ENCODE measurements at places on chromosomes 1 and 21. TPM values are rescaled to one million over a fixed set of nuclear protein-coding genes. Genes with fewer than 3 reads are reported as not detected.
A peak's percentile ranks its signal among the peaks of the same experiment; 100 is the strongest.

GRCh38 chr1:188557053-188557452 is 1728.3 kb downstream of the PLA2G4A start:
- H3K27me3 ChIP-seq: no peaks in the 10 kb centered on the region
- no peak overlapping the region for H3K27ac ChIP-seq
- no peaks in the 10 kb centered on the region for H3K4me1 ChIP-seq
- H3K36me3 ChIP-seq: no peaks in the 10 kb centered on the region

Gene SH2D2A
- 4.3 TPM for total RNA-seq

Gene F13B
- total RNA-seq: not detected

- no peaks in the 10 kb centered on the region for H3K27me3 ChIP-seq
- no peaks in the 10 kb centered on the region for H3K4me1 ChIP-seq
- H3K36me3 ChIP-seq: no peaks in the 10 kb centered on the region
- no peak for DNase-seq
- H3K4me3 ChIP-seq: no peak overlapping the region
- no peak overlapping the region for H3K27ac ChIP-seq
Observed at GRCh38 chr1:208520438-208521099, 276.4 kb upstream of the PLXNA2 start.

- H3K27me3 ChIP-seq: no peaks in the 10 kb centered on the region
- DNase-seq: no peak
- no peaks in the 10 kb centered on the region for H3K36me3 ChIP-seq
- no peak overlapping the region for H3K4me3 ChIP-seq
- no peak overlapping the region for H3K27ac ChIP-seq
Observed at GRCh38 chr1:2589431-2590232, 3.1 kb downstream of the PRXL2B start.

Gene CFAP74
- not detected for total RNA-seq

Gene TINAGL1
- 246 TPM for total RNA-seq

- no peaks in the 10 kb centered on the region for H3K4me1 ChIP-seq
- peaks cover 8% of the 10 kb centered on the region for H3K36me3 ChIP-seq
- DNase-seq: peak; percentile 43
- no peaks in the 10 kb centered on the region for H3K27me3 ChIP-seq
- no peak overlapping the region for H3K4me3 ChIP-seq
Observed at GRCh38 chr1:149978547-149979023, 31.9 kb downstream of the OTUD7B start.

- no peak for DNase-seq
- H3K27me3 ChIP-seq: no peaks in the 10 kb centered on the region
- no peaks in the 10 kb centered on the region for H3K4me1 ChIP-seq
Observed at GRCh38 chr1:119808491-119808890, 2.8 kb downstream of the REG4 start.

Gene SPATA17
- 5.7 TPM for total RNA-seq

Gene LRRC3
- 1.4 TPM for total RNA-seq

DNA sequence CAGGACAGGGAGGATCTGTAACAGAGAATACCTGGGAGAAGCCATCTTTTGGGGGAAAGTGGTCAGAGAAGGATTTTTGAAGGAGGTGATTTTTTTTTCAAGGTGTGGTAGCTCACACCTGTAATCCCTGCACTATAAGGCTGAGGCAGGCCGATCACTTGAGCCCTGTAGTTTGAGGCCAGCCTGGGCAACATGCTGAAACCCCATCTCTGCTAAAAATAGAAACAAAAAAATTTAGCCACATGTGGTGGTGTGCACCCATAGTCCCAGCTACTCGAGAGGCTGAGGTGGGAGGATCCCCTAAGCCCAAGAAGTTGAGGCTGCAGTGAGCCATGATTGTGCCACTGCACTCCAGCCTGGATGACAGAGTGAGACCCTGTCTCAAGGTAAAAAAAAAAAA is 67.4 kb upstream of the ARTN start:
- H3K27me3 ChIP-seq: no peaks in the 10 kb centered on the region
- no peaks in the 10 kb centered on the region for H3K36me3 ChIP-seq
- no peak for DNase-seq
- H3K4me1 ChIP-seq: peaks cover 2% of the 10 kb centered on the region
- no peak overlapping the region for H3K4me3 ChIP-seq
- no peak overlapping the region for H3K27ac ChIP-seq

Gene DISP1
- total RNA-seq: 17.5 TPM

- no peaks in the 10 kb centered on the region for H3K4me1 ChIP-seq
- H3K27me3 ChIP-seq: no peaks in the 10 kb centered on the region
- DNase-seq: peak; percentile 61
- no peaks in the 10 kb centered on the region for H3K36me3 ChIP-seq
- no peak overlapping the region for H3K4me3 ChIP-seq
- no peak overlapping the region for H3K27ac ChIP-seq
Observed at GRCh38 chr1:229059671-229060539, 211.0 kb upstream of the RAB4A start.

Gene CFAP57
- 2.3 TPM for total RNA-seq

Gene KIRREL1
- total RNA-seq: 54.9 TPM

- no peak overlapping the region for H3K27ac ChIP-seq
- H3K36me3 ChIP-seq: no peaks in the 10 kb centered on the region
- DNase-seq: no peak
- no peaks in the 10 kb centered on the region for H3K4me1 ChIP-seq
- no peak overlapping the region for H3K4me3 ChIP-seq
Observed at GRCh38 chr1:233487408-233487807, 126.5 kb upstream of the KCNK1 start.

DNA sequence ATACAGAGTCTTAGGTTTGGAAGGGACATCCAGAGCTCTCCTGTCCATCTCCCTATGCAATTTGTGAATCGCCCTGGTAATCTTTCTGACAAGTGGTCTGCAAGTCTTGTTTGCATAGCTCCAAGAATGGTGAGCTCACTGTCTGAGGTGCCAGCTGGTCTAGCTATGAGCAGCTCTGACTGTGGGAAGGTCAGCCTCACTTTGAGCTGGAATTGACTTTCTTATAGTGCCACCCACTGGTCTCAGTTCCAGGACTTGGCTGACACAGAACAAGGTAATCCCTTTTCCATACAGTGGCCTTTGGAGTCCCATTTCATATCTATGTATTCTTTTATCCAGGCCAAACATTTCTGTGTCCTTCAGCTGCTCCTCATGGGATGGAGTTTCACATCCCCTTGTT is 95.6 kb upstream of the C8B start:
- no peaks in the 10 kb centered on the region for H3K27me3 ChIP-seq
- DNase-seq: no peak
- H3K36me3 ChIP-seq: no peaks in the 10 kb centered on the region
- H3K4me3 ChIP-seq: no peak overlapping the region

- no peaks in the 10 kb centered on the region for H3K27me3 ChIP-seq
- no peaks in the 10 kb centered on the region for H3K36me3 ChIP-seq
- no peak overlapping the region for H3K27ac ChIP-seq
- H3K4me3 ChIP-seq: no peak overlapping the region
Observed at GRCh38 chr1:153849487-153850185, 73.1 kb downstream of the GATAD2B start.

DNA sequence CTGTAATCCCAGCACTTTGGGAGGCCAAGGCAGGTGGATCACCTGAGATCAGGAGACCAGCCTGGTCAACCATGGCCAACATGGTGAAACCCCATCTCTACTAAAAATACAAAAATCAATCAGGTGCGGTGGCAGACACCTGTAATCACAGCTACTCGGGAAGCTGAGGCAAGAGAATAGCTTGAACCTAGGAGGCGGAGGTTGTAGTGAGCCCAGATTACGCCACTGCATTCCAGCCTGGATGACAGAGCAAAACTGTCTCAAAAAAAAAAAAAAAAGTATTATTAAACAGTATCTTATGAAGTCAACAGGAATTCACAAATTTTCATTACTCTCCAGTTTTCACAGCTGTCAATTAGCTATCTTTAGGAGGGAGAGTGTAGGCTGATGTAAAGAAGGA is 3.8 kb downstream of the ACBD6 start:
- no peak overlapping the region for H3K4me3 ChIP-seq
- no peak for DNase-seq
- no peaks in the 10 kb centered on the region for H3K27me3 ChIP-seq
- H3K36me3 ChIP-seq: no peaks in the 10 kb centered on the region
- H3K4me1 ChIP-seq: peaks cover 7% of the 10 kb centered on the region
- no peak overlapping the region for H3K27ac ChIP-seq

DNA sequence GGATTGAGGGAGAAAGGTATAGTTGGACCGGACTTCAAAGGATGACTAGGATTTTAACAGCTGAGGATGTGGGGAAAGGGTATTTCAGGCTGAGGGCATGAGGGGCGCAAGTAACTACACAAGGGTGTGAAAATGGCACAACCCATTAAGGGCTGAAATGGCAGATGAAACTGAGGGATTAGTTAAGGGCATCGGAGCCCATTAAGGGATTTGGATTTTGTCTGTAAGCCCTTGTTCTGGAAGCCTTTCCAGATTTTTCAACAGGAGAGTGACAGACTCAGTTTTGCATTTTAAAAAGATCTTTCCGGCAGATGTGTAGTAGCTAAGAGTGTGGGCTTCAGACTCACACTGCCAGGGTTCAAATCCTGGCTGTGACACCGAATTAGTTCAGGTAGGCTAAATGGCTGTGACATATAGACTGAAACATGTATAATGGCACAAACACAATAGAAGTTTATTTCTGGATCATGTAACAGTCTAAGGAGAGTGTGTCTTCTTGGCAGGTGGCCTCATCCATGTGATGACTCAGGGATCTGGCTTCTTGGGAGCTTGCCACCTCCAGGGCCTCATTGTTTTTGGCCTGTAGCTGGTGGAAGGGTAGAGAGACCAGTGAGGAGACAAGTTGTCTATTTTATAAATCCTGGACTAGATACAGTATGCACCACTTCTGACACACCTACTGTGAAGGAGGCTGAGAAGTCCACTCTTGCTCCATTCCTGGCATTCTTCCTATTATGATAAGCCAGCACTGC is 49.6 kb downstream of the UBE2T start:
- peaks cover under 1% of the 10 kb centered on the region for H3K4me1 ChIP-seq
- no peak overlapping the region for H3K4me3 ChIP-seq
- no peaks in the 10 kb centered on the region for H3K36me3 ChIP-seq
- no peak overlapping the region for H3K27ac ChIP-seq
- no peaks in the 10 kb centered on the region for H3K27me3 ChIP-seq

GRCh38 chr1:6880951-6881690 is 95.9 kb downstream of the CAMTA1 start:
- no peak overlapping the region for H3K4me3 ChIP-seq
- peaks cover 4% of the 10 kb centered on the region for H3K4me1 ChIP-seq

DNA sequence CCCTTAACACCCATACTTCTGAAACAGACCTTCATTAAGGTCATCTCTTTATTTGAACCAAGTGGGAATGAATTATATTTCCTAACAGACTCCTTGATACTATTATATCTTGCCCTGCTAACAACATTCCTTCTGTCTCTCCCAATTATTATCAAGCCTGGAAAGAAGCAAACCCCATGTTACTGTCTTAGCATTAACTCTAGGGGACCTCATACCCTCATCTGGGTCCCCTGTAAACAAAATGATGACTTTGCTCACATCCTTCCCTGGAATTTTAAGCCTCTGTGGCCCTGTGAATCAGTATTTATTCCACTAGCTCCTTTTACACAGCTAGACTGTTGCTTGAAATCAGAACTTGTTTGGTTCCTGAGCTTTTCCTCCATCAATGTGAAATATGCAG is 38.3 kb upstream of the BCL10 start:
- H3K36me3 ChIP-seq: no peaks in the 10 kb centered on the region
- peak overlapping the region; percentile 44 for H3K27ac ChIP-seq
- H3K27me3 ChIP-seq: no peaks in the 10 kb centered on the region
- no peak overlapping the region for H3K4me3 ChIP-seq

GRCh38 chr1:64864018-64864940 is 102.1 kb downstream of the JAK1 start:
- H3K27me3 ChIP-seq: no peaks in the 10 kb centered on the region
- H3K36me3 ChIP-seq: peaks cover 7% of the 10 kb centered on the region
- H3K27ac ChIP-seq: no peak overlapping the region

- no peaks in the 10 kb centered on the region for H3K36me3 ChIP-seq
- peaks cover 5% of the 10 kb centered on the region for H3K4me1 ChIP-seq
- DNase-seq: peak; percentile 71
- H3K27ac ChIP-seq: no peak overlapping the region
- no peaks in the 10 kb centered on the region for H3K27me3 ChIP-seq
Observed at GRCh38 chr1:156356875-156357534, 12.0 kb upstream of the RHBG start.

DNA sequence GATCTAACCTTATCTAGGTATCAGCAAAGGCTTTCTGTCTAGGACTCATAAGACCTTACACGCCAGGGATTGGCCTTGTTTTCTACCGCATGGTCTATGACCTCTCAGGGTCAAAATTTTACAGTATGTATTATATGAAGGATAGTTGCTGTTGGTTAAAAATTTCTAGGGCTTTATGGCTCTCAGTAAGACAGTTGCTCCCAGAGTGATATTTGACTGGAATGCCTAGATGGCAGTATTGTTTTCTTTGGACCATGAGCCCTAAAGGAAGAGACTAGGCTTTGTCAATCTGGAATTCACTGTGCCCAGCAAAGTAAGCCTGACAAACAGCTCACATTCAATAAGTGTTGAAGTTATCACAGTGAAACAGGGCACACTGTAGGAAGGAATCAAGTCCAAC is 37.6 kb downstream of the C1orf87 start:
- no peak overlapping the region for H3K4me3 ChIP-seq
- no peaks in the 10 kb centered on the region for H3K36me3 ChIP-seq
- H3K27ac ChIP-seq: no peak overlapping the region

- DNase-seq: no peak
- no peak overlapping the region for H3K27ac ChIP-seq
- H3K4me3 ChIP-seq: no peak overlapping the region
- H3K36me3 ChIP-seq: no peaks in the 10 kb centered on the region
Observed at GRCh38 chr1:3037281-3038040, 16.2 kb downstream of the ACTRT2 start.

Gene SPATA45
- 0.57 TPM for total RNA-seq

Gene GSTM5
- total RNA-seq: 4.2 TPM

Gene RPL5
- 786 TPM for total RNA-seq

DNA sequence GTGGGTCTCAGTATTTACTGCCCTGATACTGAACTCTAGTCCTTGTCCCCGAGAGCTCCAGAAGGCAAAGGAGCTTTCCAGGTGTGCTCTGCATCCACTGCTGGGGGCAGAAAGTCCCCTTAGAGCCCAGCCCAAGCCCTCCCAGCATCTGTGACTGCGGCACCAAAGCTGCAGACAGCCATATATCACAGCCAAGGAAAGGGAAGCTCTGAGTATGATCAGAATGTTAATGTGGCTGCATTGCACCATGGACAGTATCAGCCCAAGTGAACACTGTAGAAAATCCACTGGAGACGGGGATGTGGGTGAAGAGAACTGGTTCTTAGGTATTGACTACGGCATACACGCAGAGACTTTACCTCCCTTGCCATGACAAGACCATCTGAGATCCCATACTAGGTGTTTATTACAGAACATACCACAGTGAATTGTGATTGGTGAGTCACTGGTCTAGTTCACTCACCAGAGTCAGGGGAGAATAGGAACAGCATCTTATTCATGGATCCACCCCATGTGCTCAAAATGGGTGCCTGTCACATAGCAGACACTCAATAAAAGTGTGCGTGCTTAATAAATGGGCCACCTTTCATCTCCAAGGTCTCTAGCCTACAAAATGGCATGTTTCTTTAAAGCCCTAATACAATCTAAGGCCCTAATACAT is 170.3 kb downstream of the HHIPL2 start:
- H3K27me3 ChIP-seq: no peaks in the 10 kb centered on the region
- H3K4me3 ChIP-seq: no peak overlapping the region
- H3K4me1 ChIP-seq: no peaks in the 10 kb centered on the region
- no peak for DNase-seq
- no peaks in the 10 kb centered on the region for H3K36me3 ChIP-seq

All from kidney (tissue), 22 donors.